ENCODE measurements at places on chromosomes 3 and 15.

- DNase-seq = no peak
Measured at GRCh38 chr3:184791171-184791570, 20.8 kb upstream of the VPS8 start.

- DNase-seq = no peak
Measured at GRCh38 chr3:31132132-31132769, 237.8 kb upstream of the GADL1 start.

DNA sequence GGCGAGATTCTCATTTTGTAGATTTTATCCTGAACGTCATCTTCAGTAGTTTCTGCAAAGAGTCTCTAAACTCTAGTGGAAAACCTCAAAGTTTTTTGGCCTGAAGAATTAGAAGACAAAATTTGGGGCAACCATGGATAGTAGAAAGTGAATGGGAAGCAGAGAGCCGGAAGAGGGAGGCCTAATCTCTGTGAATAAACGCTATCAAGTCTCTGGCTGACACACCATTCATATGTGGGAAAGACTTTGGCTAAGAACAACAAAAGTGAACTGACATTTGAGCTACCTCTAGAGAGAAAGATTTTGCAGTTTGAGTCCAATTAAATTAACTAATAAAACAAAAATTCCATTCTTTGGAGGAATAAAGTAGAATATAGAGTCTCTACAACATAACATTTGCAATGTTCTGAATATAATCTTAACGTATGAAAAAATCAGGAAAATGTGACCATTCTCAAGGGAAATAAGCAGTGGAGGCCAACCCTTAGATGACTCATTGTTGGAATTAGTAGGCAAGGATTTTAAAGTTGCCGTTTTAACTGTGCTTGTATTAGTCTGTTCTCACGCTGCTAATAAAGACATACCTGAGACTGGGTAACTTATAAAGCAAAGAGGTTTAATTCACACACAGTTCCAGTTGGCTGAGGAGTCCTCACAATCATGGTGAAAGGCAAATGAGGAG is 184.6 kb downstream of the C3orf38 start:
- no peak for DNase-seq

DNA sequence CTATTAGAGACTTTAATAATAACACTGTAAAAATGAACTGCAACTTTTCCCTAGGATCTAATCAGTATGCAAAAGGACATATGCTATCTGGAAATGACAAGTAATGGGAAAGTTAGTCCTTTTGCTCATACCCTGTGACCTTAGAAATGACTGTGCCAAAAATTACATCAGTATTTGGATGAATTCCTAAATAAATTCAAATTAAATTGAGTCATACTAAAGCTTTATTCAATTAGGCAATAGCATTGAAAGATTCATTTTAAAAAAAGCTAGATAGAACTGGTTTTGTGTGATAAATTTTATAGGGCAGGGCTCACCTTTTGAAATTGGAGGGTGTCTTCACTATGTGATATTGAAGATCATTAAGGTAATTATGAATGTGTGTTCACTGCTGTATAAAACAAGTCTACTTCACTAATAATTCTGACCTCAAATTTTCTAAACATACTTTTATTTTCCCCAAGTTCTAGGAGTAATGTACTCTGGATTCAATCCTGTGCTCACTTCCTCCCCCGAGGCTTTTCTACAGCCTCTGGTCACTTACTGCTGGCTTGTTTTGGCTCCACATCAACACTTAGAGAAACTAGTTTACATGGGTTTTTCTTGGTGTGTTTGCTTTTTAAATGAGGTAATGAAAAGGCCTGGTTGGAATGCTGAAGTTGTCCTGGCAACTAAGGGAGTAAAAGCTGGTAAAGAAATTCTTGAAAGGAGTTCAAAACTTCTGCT is 44.4 kb upstream of the SPTSSB start:
- DNase-seq = no peak

DNA sequence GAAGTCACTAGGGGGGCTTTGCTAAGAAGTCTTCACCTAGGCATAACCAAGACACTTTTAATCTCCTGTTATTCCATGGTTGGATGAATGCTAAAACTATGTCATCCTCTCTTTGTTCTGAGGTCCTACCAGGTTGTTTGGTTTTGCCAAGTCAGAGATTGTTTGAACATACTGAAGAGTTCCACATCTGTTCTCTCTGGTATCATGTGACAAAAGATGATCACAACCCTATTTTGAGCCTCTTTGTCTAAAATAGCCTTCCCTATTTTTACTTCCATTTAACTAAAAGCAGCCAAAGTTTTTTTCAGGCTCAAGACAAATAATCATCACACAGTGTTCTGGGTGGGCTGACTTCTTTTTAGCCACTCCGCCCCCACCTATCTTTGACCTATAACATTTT is 218.4 kb upstream of the LMCD1 start:
- no peak for DNase-seq

GRCh38 chr3:187974871-187975271 is 179.1 kb upstream of the LPP start:
- no peak for DNase-seq

GRCh38 chr3:106245400-106245799 is 376.6 kb upstream of the CBLB start:
- DNase-seq = no peak

DNA sequence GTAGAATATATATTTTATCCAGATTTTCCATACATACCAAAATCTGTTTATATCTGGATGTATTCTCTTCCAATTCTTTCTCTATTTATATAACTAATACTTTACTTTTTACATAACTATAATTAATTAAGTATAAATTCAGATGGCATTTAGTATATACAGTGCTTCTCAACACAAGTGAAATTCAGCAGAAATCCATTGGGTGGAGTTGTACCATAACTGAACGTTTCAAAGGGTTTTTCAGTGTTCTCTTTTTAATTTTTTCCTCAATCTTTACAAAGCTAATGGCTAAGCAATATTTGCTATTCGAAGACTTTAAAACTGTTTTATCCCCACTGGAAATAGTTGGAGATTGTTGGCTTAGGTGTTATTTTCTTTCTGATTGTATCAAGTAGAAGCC is 13.9 kb upstream of the ZBBX start:
- DNase-seq = no peak

GRCh38 chr3:112958811-112959560 is 15.9 kb downstream of the CD200R1 start:
- no peak for DNase-seq

- no peak for DNase-seq
Measured at GRCh38 chr15:47398132-47398531, 319.2 kb upstream of the SEMA6D start.

GRCh38 chr15:43209059-43209824 is 11.6 kb downstream of the EPB42 start:
- no peak for DNase-seq

- no peak for DNase-seq
Measured at GRCh38 chr15:81937189-81937588, 108.6 kb downstream of the MEX3B start.

DNA sequence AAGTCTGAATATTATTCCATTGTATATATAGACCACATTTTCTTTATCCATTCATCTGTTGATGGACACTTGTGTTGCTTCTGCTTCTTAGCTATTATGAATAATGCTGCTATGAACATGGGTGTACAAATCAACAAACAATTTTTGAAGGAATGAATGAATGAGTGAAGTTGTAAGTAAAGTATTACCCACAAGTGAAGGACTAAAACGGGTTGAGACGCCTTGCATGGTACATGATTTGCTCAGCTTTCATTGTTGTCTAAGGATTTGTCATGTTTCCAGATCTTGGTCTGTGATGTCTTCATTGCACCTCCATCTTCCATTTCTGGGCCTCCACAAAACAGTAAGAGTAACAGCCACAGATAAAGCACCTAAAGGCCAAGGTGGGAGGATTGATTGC is 20.5 kb downstream of the IFT122 start:
- no peak for DNase-seq

GRCh38 chr15:83129791-83130190 is 22.3 kb downstream of the TM6SF1 start:
- DNase-seq = no peak

- DNase-seq = no peak
Measured at GRCh38 chr15:89797678-89798201, 16.9 kb downstream of the ANPEP start.

DNA sequence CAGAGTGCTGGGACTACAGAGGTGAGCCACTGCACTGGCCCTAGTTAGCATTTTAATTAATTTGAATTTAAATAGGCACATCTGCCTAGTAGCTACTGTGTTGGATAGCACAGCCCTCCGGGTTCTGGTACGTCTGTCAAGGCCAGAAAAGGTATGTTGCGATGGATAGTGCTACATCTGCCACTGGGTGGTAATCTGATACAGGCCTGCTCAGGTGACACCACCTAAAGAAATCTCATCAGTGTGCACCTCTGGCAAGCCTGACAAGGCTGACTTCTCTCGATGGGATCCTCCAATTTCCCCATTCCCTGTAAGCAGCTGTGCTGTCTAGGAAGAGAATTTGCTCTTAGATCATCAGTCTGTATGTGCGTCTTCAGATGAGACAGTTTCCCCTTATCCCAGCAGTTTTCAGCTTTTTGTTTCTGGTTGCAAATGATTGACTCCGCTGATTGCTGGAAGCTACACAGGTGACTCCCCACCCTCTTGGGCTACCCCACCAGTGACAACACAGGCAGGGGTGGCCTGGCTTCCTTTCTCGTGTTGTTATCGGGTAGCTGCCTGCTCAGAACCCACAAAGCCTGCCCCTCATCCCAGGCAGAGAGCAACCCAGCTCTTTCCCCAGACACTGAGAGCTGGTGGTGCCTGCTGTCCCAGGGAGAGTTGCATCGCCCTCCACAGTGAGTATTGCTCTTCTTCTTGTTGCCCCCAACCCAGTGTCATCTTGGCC is at the start of gene CCR9:
Gene CCR9, plus strand, starts transcription at position 565 of the 727 bp plus-strand sequence. CDS start 8,391 bp downstream, outside the sequence.
- DNase-seq = no peak

DNA sequence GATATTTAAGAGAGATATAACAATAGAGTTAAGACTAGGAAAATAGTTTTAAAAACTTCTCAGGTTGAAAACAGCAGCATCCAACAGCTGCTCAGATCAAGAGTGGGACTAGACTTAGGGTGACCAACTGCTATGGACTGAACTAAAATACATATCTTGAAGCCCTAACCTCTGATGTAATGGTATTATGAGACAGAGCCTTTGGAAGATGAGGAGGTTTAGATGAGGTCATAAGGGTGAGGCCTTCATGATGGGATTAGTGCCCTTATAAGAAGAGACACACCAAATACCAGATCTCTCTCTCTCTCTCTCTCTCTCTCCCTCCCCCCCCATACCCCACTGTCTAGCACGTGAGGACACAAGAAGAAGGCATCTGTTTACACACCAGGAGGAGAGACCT is 37.4 kb upstream of the GALNT15 start:
- DNase-seq = no peak

DNA sequence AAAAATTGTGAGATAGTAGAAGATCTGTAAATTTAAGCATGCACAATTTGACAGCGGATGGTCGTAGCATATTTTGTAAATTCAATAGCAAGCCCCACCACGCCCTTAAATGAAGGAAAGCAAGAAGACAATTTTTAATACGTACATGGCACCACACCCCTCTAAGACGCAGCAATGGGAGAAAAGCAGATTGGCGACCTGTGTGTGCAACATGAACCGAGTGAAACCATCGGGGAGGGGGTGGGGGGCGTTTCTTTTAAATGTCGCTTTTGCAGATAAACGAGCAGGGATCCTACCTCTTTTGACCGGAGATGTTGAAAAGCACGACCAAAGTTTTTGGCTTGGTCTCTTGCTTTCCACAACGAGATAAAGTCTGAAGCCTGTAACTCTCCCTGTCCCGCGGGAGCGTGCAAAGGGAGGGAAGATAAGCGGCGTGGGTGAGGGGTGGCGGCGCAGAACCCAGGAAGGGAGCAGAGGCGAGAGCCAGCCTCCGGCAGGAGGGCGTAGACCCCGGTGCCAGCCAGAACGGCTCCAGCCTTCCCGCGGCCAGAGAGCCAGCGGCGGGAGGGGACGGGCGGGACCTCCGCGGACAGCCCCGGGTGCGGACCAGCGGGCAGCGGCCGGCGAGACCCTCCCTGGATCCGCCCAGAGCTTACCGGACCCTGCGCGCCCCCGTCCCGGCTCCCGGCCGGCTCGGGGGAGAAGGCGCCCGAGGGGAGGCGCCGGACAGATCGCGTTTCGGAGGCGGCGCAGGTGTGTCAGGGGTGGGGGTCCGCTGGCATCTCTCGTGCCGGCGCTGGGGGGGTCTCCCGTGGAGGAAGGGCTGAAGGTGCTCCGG is at the start of gene CHL1:
Gene CHL1, plus strand, starts transcription at position 453 of the 838 bp plus-strand sequence. CDS start 123,014 bp downstream, outside the sequence.
- DNase-seq = peak; percentile 49

- DNase-seq = no peak
Measured at GRCh38 chr15:95459273-95459672, 871.2 kb upstream of the NR2F2 start.

GRCh38 chr15:74124759-74125158 is 5.6 kb upstream of the ISLR2 start:
- DNase-seq = no peak

GRCh38 chr3:116341899-116342298 is 103.4 kb downstream of the LSAMP start:
- DNase-seq = no peak

DNA sequence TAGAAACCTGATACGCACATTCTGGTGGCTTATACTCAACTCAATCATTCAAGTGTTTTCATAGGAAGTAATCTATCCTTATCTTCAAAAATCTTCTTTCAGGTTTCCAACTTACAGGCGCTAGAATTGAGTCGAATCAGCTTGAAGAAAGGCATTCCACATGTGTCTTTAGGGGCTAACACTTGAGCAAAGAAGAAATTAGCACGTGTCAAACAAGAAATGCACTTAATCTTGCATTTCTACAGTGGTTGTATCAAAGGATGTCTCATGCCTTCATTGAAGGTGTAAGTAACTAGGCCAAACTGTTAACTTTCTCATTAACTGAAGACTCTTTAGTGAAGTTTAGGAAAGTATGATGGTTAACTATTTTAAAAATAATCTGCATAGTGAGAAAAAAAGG is 557.6 kb downstream of the MAGI1 start:
- DNase-seq = no peak

DNA sequence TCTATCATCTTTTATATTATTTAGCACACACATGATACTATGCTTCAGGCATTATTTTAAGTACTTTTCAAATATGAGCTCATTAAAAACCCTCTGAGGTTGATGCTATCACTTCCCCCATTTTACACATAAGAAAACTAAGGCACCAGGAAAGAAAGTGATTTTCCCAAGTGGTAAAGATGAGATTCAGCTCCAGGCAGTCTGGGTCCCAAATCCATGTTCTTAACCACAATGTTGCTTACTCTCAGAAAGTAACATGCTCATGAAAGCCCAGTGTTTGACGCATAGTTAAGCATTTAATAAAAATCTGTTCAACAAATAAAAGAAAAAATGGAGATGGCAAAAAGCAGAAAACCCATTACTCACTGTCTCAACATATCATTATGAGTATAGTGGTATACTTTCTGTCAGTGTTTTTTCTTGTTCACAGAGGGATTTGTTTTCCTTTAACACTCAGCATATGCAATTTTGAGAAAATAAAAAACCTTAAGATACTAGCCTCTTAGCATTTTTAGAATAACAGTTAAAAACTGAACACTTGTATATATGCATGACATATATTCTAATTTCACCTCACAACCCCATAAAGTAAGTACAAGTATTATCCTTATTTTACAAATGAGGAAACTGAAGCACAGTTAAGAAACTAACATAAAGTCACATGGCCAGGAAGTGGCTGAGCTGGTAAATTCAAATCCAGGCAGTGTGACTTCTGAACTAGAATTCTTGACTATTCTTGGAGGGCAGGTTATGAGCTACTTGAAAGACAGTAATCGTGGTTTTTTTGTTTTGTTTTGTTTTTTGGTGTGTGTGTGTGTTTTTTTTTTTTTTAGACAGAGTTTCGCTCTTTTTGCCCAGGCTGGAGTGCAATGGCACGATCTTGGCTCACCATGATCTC is 10.4 kb downstream of the PEAK1 start:
- no peak for DNase-seq

- no peak for DNase-seq
Measured at GRCh38 chr15:75791337-75791713, 51.9 kb upstream of the UBE2Q2 start.
